ENCODE measurements at places on chromosomes 3 and 15. TPM values are rescaled to one million over a fixed set of nuclear protein-coding genes. Genes with fewer than 3 reads are reported as not detected.

DNA sequence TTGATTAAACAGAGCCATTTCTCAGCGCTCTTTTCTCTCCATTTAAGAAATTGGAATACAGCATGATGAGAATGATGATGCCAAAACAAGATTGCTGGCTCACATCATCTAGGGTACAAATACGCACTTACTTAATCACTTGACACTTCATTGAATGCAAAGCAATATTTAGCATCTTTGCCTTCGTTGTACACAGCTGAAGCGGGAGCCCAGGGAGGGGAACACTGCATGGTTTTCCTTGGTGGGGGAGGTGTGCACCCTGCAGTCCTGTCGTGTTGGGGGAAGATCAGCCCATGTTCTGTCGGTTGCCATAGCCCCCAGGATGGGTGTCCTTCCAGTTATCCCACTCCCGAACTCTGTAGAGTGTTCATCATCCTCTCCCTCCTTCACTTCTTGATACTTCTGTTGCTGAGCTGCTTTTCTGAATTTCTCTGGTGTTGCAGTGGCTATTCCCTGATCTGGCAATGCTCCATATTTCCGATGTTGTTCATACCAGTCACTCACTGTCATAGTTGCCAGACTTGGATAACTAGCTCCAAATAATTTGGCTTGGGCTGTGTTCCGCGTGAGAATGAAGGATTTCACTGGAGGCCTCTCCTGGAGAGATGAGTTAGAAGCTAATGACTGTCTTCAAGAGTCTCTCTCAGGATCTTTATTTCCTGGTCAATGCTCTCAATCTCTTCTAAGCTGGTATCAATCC is 50.1 kb upstream of the DYNC1LI1 start:
- H3K36me3 ChIP-seq: no peaks in the 10 kb centered on the region
- no peak overlapping the region for H3K4me3 ChIP-seq
- no peaks in the 10 kb centered on the region for H3K4me1 ChIP-seq
- H3K27ac ChIP-seq: no peak overlapping the region
- DNase-seq: no peak
- no peaks in the 10 kb centered on the region for H3K27me3 ChIP-seq

DNA sequence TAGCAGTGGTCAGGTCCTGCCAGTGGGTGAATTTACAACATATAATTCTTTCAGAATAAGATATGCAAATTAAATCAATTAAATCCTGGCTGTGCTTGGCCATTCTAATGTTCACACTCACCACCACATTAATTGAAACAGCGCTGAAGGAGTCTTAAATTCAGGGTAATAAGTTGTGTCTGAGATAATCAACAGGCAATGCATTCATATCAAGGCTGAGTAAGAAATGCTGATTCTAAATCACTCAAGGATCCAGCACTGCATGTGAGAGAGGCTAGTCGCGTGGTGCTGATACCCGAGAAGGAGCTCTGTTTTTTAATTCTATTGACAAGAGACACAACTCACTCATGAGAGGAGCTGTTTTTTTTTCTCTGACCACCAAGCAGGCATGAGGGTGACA is 588.8 kb upstream of the ADAMTS9 start:
- H3K27me3 ChIP-seq: no peaks in the 10 kb centered on the region
- H3K4me1 ChIP-seq: no peaks in the 10 kb centered on the region
- no peak overlapping the region for H3K27ac ChIP-seq
- H3K4me3 ChIP-seq: no peak overlapping the region
- DNase-seq: no peak
- no peaks in the 10 kb centered on the region for H3K36me3 ChIP-seq

- no peaks in the 10 kb centered on the region for H3K27me3 ChIP-seq
- DNase-seq: no peak
- no peak overlapping the region for H3K27ac ChIP-seq
- H3K36me3 ChIP-seq: no peaks in the 10 kb centered on the region
Observed at GRCh38 chr15:62929000-62929357, 113.6 kb upstream of the TPM1 start.

Gene MKRN3
- total RNA-seq: 0.14 TPM

DNA sequence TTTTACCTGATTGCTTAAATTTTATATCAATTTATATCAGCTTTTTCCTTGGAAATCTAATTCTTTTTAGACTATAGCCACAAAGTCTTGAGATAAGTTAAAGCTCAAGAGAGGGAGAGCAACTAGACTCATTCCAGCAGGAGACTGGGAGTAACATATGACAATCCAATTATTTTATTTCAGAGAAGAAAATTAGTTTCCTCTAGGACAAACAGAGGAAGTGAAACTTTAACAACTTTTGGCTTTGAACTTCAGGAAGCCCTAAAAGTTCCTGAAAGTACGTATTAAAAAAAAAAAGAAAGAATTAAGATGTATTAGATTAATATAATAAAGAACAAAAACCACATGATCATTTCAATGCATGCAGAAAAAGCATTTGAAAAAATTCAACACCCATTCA is 13.9 kb upstream of the UBE2E2 start:
- H3K36me3 ChIP-seq: no peaks in the 10 kb centered on the region
- H3K4me3 ChIP-seq: no peak overlapping the region
- no peaks in the 10 kb centered on the region for H3K27me3 ChIP-seq
- H3K27ac ChIP-seq: no peak overlapping the region
- DNase-seq: no peak
